ENCODE measurements at places on chromosomes 2 and 18.

- no peak for DNase-seq
Measured at GRCh38 chr18:11809895-11810294, 41.3 kb upstream of the CHMP1B start.

- DNase-seq: no peak
Measured at GRCh38 chr2:197620133-197620532, 55.3 kb downstream of the RFTN2 start.

DNA sequence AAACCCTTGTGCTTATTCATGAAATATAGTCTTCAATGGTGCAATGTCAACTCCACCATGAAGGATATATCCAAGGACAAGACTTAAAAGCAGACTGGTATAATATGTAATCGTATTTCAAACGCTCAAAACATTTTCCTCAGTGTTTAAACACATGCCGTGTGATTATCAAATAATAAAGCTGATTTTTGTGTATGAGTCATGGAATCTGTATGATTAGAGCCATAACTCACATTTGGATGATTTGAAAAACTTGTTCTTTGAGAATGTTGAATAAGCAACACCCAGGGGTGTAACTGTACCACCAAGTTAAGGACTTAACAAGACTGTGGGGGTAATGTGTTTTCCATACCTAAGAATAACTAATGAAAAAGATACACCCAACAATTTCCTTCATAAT is 215.3 kb downstream of the STK39 start:
- peak; percentile 20 for DNase-seq

GRCh38 chr2:15665067-15665942 is 73.6 kb downstream of the DDX1 start:
- DNase-seq: no peak

GRCh38 chr18:76081536-76081935 is 413.5 kb downstream of the ZNF516 start:
- DNase-seq: no peak

GRCh38 chr2:161118722-161119121 is 41.5 kb upstream of the TANK start:
- no peak for DNase-seq

DNA sequence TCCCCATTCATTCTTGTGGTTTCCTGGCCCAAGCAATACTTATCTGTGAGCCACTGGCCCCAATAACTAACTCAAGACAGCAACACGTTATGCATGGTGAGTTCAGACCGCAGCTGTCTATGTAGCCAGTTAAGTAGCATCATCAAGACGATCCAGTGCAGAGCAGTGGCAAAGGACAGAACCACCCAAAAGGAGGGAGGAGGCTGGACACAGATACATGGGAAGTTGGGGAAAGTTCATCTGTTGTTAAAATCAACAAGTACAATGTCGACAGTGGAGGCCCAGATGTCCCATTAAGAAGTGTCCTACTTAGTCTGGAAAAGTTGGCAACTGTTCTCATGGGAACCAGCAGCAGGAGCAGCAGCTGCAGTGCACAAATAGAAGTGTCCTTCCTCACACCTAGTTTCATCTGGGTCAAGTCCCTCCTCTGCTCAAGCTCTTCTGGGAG is 106.9 kb upstream of the THOC1 start:
- DNase-seq: no peak

DNA sequence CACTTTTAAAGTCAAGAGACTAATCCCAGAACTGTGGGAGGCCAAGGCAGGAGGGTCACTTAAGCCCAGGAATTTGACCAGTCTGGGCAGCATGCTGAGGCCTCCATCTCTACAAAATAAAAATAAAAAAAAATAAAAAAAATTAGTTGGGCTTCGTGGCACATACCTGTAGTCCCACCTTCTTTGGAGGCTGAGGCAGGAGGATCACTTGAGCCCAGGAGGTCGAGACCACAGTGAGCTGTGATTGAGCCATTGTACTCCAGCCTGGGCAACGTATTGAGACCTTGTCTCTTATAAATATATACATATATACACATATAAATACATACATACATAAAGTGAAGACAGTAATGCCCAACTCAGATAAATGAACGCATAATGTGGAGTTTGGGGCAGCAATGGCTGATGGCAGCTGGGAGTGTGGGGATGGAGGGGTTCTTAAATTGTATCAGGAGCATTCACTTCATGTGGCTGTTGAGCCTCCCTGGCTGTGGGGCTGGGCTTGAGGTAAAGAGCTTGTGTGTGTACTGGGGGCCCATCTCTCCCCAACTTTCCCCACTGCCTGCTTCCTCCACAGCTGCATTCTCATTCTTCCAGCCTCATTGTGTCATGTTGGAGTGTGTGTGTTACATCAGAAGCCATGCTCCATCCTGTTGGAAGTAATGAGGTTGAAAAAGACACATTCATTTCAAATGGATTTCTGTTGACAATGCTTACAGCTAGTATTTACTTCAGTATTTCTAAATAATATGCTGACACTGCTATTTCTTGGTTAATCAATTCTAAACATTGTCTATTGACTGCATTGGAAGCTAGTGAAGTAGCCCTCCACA is 96.5 kb upstream of the HS6ST1 start:
- DNase-seq: no peak

All from fibroblast of skin of right biceps (primary cell).